ENCODE measurements at places on chromosomes 16 and 17.
A peak's percentile ranks its signal among the peaks of the same experiment; 100 is the strongest.

DNA sequence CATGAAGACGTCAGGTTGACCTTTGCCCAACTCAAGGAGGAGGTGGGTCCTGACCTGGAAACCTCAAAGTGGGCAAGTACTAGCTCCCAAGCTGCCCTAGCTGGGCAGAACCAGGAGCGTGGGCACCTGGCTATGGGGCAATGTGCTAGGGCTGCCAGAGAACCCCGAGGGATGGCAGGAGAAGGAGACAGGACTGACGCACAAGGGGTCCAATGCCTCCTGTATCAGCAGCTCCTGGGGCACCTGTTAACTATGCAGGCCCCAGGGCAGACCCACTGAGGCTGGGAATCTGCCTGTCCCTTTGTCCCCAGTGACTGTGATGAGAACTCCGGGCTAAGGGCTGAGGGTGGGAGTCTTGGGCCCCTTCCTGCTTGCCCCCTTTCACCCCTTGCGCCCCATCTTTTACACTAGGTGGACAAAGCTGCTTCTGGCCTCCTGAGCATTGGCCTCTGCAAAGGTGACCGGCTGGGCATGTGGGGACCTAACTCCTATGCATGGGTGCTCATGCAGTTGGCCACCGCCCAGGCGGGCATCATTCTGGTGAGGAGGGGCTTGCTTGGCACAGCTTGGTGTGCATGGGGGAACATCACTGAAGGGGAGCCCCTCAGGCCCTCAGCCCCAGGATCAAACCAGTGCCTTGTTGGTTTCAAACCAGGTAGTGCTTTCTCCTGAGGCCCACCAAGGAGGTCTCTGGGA lies 7.7 kb downstream of the CHAD start:
- no peak for DNase-seq

DNA sequence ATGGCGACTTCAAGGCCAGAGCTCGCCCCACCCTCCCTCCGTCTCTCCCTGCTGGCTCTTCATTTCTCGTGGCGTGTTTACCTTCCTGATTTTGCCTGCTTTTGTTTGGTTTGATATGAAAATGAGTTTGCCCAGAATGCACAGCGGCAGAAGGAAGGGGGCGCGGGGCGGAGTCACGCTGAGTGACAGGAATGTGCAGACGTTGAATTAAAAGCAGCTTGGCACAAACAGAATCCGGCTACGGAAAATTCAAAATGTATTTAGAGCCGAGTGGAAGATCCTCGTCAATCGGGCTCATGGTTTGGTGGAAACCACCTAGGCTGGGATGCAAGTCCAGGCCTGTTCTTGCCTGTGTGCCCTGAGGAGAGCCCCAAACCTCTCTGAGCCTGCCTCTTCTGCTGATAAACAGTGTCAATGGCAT lies 102.7 kb downstream of the SDK2 start:
- DNase-seq = no peak

DNA sequence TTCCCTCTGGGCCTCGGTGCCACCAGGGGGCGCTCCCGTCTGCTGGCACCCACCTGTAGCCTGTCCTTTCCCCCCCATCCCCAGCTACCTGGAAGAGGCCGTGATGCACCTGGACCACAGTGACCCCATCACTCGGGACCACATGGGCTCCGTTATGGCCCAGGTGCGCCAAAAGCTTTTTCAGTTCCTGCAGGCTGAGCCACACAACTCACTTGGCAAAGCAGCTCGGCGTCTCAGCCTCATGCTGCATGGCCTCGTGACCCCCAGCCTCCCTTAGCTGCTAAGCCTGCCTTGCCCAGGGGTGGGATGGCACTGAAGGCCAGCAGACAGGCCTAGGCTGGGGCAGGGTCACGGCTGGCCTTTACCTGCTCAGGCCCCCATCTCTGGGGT lies 818 bp upstream of the NRN1L start:
- peak; percentile 40 for DNase-seq

GRCh38 chr16:84074721-84075120 lies 32.1 kb upstream of the SLC38A8 start:
- no peak for DNase-seq

DNA sequence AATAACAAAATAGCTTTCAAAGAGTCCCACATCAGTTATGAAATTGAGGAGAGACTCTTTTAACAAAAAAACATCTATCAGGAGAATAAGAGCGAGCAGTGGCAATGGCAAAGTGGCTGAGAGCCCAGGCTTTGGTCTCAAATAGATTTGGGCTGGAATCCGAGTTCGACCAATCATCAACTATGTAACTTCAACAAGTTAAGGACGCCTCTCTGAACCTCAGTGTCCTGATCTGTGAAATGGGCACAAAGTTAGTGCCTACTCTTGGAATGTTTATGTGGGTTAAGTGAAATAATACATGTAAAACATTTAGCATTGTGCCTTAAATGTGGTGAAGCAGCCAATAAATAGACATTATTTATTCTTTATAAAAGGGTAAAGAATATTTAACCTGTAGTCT lies 45.4 kb downstream of the CFDP1 start:
- no peak for DNase-seq

DNA sequence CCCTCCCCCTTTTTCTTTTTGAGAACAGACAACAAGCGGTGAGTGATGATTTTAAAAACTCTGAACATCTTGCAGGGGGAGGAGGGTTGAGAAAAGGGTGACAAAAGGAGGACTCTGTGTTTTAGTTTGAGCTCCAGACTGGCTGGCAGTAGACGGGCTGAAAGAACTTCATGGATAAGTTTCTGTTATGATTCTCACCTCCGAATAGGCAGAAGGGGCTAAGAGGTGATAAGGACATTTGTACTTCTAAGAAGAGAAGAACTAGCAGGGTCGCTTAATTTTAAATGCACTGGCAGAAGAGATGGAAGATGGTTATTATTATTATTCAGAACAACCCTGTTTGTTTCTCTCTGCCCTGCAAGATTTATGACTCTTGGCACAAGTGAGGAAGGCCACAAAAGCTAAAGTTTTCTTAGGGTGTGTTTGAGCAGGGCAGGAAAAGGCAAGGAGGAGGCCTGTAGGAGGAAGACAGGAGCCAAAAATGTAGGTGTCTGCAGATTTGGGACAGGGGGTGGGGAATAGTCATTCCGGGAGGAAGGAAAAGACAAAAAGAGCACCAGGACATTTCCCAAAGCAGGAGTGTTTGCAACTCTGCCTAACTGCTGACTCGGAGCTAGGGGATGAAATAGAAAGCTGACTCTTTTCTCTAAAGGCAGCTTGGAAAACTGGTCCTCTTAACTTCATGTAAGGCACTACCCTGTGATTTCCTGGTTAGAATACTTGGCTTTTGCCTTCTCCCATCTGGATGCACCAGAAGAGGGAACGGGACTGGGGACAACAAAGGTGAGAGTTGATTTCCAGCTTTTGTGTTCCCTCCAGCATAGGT lies 11.9 kb upstream of the HOXB2 start:
- DNase-seq = no peak

- DNase-seq = no peak
These were observed 8.7 kb downstream of the C16orf87 start for GRCh38 chr16:46822270-46822669.
